ENCODE measurements at places on chromosomes 7 and 10. TPM values are rescaled to one million over a fixed set of nuclear protein-coding genes. Genes with fewer than 3 reads are reported as not detected.

DNA sequence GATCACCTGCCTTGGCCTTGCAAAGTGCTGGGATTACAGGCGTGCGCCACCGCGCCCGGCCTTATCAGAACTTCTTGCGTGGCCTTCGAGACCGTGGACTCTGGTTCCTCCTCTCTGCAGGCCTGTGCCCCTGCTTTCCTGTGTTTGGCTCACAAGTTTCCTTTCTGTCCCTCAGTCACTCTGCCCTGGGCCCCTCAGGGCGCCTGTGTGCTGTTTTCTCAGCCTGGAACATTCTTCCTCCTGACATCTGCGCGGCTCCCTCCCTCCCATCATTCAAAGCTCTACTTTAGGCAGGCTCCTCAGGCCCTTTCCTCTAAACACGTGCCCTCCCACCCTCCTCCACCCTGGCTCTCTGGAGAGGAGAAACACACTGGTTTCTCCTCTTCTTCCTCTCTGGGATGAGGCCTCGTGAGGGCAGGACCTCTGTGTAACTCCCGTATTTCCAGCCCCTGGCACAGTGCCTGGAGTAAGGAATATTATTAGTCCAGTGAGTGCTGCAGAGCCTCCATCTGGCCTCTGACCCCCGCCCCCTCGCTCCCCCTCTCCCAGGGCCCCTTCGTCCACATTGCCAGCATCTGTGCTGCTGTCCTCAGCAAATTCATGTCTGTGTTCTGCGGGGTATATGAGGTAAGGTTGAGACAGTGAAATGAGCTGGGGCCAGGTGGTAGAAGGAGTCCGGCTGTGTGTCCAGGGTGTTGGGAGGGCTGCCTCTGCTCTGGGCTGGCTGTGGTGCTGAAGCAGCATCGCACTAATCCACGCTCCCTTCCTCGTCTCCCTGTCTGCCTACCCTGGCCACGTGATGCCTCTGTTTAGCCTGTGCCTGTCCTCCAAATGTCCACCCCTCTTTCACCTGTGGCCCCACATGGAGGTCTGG lies 7.1 kb downstream of the CLCN1 start:
- DNase-seq, result no peak

- DNase-seq, result no peak
Observed at GRCh38 chr10:70958396-70958795, 70.0 kb upstream of the PCBD1 start.

DNA sequence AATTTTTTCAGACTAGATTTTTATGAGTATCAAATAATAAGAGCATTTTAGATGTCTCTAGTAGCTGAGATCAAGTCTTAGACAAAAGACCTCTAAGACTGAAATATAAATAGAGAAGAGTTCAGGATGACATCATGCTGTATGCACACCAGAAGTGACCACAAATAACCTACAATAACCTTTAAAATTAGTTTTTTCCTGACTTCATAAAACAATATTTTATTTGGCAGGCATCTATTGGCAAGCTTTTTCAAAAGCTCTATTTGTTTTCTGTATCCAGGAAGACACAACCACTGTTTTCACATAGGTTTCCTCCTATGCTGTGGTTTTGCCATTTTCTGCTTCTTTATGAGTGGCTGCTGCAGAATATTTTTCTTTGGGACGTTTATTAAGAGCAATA lies 359.1 kb downstream of the CRPPA start:
- no peak for DNase-seq

DNA sequence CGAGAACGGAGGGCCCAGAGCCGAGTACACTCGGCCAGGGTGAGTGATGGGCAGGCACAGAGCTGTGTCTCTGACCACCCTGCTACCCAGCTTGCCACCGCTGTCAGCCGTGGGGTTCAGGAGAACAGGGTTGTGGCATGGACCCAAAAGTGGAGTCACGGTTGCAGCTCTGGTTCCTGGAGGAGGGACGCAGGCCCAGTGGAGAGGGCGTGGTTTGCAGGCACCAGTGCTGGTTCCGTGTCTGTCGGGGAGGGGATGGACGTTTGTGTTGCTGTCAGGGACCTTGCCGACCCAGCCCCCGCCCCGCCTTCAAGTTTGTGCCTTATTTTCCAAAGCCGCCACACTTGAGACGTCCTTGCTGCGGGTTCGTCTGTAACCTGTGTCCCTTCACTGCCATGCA lies 45.1 kb upstream of the AP5Z1 start:
- no peak for DNase-seq

- DNase-seq, result no peak
Observed at GRCh38 chr7:141359740-141360415, 191.3 kb upstream of the AGK start.

Gene TAF6
- polyA plus RNA-seq, result 72.3 TPM
